Memory B cell (primary cell): ENCODE measurements at places on chromosomes 7 and 10.

DNA sequence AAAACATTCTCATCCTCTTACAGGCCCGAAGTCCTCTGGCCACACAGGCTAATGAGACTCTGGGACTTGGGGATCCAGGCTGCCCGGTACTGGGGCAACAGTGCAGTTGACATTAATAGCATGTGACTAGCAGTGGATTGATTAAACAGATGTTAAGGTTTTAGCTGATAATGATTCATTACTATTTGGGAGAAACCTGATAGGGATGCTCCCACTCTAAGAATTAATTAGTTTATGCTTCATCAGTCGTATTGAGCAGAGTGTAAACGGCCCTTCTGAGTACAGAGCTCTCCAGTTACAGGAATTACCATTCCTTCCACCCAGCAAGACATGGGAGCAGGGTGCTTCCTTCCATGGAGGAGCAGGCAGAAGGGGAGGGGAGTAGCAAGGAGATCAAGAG, 82.7 kb downstream of the RPS24 start:
- DNase-seq: no peak

- no peak for DNase-seq
Observed at GRCh38 chr10:116511365-116511764, 34.4 kb upstream of the PNLIP start.

- no peak for DNase-seq
Observed at GRCh38 chr7:151702961-151703360, 174.0 kb downstream of the PRKAG2 start.

GRCh38 chr7:100567031-100567730, 6.5 kb downstream of the SAP25 start:
- DNase-seq: no peak

DNA sequence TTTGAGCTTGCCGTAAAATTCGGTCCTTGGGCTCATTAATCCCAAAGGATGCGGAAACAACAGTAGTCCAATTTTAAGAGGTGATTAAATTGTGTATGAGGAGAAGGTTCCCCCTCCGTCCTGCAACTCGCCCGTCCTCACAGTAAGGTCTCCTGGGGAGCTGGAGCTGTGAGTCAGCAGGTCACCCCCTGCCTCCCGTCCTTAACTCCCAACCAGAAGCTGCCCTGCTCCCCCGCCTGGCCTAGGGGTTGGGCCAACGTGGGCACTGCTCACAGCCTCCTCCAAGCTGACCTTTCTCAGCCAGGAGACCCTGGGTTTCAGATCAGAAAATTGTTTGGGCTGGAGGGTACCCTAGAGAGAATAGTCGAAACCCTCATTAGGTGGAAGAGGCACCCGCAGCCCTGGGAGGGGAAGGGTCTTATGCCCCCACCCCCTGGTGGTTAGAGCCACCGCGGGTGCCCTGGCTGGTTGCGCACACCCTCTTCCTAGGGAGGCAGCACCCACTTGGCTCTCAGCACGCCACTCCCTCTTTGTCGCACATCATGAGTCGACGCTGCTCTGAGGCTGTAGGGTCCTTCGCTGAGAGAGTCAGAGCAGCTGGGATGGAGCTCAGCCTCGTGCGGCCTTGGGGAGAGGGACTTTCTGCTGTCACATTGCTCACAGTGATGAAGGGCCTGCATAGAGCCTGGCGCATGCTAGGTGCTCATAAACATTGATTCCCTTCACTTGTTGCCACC, 131.2 kb downstream of the TACC2 start:
- no peak for DNase-seq

DNA sequence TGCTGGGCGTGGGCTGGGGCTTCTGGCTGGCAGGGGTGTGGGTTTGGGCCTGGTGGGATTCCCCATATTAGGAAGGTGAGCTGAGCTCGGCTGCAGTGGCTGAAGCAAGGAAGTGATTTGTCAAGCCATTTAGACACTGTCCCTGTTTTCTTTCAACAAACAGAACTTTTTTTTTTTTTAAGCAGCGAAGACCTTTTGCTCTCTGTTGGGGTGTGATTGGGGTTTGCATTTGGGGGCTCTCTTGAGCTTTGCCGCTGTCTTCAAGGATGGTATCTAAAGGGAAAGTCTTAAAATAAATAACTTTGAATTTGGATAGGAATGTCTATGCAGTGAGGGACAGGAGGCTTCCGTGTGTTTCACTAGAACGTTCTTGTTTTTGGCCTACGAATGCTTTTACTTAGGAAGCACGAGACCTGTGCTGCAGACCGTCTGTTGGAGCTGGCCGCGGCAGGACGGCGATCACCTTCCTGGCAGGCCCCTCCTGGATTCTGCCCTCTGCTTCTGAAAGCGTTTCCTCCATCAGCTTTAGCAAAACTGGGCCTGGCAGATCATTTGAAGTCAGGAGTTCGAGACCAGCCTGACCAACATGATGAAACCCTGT, 43.9 kb downstream of the FOXK1 start:
- no peak for DNase-seq

DNA sequence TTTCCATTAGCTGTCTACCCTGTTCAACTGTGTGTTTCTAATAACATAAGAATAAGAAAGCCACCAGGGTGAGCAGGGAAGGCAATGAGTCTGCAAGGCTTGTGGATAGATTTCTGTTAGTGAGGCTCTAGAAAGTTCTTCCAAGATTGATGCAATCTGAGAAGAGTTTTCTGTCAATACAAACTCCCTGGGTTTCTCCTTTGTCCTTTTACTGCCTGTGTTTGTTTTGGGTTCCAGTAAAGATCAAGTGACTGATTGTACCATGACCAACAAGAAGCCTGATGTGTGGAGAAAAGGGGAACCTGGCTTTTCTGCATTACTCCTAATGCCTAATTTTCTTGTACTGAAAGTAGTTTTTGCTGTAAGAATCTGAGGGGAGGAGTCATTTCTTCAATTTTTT, 139.9 kb downstream of the CFTR start:
- DNase-seq: no peak

GRCh38 chr7:93821463-93821862, 69.1 kb downstream of the TFPI2 start:
- DNase-seq: no peak

DNA sequence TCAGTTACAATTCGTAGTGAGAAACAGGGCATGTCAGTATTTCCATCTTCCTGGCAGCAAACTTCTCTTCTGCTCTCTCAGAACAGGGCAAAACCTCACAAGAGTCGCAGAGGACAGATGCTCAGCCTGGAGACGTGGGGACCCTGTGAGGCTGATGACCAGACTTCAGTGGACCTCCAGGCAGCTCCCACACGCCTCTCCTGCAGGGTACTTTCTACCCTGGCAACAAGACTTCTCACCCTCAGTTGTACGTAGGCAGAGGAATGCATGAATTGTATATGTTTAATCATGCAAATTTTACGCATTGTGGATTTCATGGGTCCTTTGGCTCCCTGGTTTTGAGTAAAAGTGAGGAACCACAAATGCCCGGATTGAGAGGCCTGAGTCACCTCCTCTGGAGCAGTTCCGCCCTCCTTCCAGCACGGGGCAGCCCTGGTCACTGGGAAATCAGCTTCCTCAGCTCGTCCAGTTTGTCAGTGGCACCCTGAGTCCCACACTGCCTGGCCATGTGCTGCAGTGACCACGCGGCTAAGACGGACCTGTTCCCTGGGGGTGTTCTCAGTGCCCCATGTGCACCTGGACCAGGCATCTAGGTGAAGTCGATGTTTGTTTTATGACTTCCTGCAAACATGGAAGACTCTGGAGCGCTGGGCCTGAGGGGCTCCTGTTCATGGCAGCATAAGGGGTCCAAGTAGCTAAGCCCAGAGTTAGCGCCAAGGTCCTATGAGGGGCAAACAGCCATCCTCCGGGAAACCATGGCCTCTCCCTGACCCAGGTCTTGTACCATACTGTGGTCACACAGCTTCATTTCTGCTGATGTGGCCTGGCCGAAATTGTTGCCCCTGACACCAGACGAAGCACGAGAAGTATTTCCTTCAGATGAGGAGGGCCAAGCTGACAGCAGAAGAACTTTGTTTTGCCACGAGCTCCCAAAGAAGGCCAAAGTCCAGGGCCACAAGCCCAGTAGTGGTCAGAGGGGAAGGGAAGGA, 165.1 kb downstream of the TNS3 start:
- no peak for DNase-seq

GRCh38 chr10:3945026-3945425, 160.0 kb upstream of the KLF6 start:
- no peak for DNase-seq

DNA sequence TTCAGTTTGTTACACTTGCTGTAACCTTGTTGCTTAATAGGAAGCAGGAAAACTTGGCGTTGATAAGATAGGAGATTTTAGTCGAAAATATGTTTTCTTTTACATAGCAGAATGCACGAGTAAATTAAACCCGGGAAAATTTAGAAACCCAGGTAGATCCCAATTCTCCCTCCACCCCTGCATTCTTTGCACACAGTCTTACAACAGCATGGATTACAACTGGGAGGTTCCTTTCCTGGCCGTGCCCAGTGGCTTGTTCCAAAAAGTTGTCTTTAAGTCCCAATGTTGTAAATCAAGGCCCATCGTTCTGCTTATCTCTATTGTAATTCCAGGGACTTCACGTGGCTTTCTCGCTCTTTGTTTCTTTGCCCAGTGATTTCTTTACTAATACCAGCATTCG, 1.1 kb upstream of the DPY19L1 start:
- DNase-seq: no peak

DNA sequence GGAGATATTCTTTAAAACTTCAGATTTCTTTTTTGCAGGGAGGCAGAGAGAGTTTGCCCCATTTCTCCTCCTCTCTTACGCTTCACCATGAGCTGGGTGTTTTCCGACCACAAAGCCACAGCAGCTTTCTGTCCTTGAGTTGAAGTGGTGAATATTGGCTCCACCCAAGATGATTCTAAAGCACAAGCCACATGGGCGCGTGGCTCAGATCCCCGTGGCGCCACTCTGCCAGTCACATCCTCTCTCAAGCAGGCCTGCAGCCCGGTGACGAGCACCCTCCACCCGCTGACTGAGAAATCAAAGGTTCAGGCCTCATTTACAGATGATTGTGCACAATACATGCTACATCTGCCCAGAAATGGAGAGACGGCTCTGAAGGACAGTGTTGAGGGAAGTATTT, 27.6 kb upstream of the RNF32 start:
- DNase-seq: no peak

DNA sequence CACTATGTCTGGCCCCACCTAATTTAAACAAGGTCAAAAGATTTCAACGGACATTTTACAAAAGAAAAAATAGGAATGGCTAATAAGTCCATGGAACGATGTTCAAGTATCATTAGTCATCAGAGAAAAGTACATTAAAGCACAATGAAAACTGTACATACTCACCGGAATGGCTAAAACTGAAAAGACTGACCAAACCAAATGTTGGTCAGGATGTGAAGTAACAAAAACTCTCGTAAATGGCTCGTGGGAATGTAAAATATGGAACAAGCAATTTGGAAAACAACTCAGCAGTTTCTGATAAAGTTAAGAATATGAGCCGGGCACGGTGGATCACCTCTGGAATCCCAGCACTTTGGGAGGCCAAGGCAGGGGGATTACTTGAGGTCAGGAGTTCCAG, 65.7 kb upstream of the PARD3 start:
- DNase-seq: no peak

- DNase-seq: no peak
Observed at GRCh38 chr10:86649471-86650150, 4.7 kb upstream of the OPN4 start.

DNA sequence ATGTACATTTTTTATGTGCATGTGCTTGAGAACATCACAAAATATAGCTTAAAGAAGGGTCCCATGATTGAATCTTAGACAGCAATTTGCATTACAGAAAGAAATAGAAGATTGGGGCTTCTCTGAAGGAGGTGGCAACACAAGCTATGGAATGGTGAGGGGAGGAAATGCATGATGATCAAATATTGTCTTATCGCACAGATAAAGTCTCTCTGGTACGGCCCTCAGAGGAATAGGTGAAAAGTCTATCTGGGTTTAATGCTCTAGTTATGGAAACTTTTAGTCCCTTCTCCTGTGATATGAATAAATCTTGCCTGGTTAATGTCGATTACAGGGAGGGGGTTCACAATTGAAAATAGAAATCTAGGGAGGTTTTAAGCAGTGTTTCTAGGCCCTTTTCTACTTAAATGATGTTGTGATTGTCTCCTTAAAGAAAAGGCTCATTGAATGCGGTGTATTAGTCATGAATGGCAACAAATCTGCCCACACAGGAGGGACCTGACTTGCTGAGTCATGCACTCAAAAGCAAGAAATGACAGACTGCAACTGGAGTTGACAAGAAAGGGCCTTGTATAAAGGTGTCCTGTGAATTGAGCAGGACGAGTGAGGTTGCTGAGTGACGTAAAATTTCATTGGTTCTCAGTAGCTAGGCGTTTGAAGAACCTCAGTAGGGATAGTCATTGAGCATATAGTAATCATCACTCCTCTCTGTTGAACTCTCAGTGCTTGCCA, 133.4 kb upstream of the CSTF2T start:
- DNase-seq: no peak

DNA sequence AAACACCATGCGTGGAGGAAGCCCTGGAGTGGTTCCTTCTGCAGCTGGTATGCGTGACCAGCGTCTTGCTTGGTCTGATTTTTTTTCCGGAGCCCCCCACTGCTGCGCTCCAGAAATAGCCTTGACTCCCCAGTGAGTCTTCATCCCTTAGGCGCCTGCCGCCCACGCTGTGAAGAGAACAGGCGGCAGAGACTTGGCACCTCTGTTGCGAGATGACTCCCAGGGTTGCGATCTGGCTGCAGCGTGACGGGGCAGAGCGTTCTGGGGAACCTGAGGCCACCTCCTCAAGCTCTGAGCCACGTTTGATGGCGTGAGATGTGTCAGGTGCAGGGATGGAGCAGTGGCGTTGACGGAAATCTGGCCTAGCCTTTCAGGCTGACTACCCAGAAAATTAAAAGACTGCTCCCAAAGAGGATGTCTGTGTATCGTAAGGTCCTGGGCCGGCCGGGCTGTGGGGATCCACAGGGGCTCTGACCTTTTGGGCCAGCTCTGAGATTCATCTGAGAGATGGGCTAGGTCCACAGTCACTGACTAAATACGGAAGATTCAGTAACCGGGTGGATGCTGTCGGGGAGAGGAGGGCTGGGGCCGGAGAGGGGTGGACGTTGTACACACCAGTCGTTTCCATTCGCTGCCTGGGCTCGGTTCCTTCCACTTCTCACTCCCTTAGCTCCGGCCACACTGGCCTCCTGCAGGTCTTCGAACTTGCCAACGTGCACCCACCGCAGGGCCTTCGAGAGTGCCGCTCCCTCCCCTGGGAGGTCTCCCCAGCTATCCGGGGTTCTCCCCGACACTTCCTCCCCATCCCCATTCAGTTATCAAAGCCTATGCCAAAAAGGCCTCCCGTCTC, 33.8 kb downstream of the PFKFB3 start:
- no peak for DNase-seq

DNA sequence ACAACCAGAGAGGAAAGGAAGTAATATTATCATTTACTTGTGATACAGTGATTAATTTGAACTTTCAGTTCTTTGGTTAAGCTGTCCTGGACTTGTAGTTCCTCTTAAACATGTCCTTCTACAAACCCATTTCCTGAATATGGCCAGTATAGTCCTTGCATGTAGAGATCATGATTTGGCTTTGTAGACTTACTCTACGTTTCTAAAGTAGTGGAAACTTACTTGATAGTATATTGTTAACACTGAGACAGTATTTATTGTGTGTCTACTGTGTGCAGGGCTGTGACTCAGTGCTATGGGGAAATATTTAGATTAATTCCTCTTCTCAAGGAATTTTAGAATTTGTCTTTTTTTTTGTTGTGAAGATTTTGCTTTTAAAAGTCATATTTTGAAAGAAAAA, 109.5 kb downstream of the NRF1 start:
- DNase-seq: no peak
